ENCODE measurements at places on chromosomes 2 and 18.

DNA sequence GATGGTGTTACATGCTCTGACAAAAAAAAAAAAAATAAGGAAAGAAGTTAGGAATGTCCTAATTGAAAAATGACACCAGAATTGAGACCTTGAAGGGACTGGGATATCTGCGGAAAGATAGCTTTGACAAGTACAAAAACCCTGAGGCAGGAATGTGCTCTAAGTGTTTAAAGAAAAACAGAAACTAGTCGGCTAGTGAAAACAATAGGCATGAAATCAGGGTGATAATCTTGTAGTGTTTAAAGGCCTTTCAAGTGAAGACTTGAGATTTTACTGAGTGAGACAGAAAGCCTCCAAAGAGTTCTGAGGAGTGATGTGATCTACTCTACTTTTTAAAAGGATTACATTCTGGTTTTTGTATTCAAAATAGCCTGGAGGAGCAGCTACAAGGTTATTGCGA lies 107.4 kb downstream of the COBLL1 start:
- no peak for DNase-seq

GRCh38 chr2:3406501-3406900 lies 27.0 kb downstream of the TRAPPC12 start:
- DNase-seq = no peak

DNA sequence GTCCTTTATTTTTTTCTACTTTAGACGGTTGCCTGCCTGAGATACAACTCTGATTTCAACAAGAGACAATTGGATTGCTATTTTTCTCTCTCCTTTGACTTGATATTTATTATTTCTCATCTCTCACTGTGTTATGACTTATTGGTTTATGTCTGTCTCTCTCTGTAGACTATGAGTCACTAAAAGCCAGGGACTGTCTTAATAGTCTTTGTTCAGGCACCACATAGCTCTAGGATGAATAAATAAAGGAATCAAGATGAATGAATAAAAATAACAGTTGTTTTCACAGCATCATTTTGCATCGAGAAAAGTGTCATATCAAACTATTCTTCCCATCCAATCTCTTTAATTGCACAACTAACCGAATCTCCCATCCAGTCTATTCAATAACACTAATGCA lies 31.4 kb upstream of the CD28 start:
- no peak for DNase-seq

DNA sequence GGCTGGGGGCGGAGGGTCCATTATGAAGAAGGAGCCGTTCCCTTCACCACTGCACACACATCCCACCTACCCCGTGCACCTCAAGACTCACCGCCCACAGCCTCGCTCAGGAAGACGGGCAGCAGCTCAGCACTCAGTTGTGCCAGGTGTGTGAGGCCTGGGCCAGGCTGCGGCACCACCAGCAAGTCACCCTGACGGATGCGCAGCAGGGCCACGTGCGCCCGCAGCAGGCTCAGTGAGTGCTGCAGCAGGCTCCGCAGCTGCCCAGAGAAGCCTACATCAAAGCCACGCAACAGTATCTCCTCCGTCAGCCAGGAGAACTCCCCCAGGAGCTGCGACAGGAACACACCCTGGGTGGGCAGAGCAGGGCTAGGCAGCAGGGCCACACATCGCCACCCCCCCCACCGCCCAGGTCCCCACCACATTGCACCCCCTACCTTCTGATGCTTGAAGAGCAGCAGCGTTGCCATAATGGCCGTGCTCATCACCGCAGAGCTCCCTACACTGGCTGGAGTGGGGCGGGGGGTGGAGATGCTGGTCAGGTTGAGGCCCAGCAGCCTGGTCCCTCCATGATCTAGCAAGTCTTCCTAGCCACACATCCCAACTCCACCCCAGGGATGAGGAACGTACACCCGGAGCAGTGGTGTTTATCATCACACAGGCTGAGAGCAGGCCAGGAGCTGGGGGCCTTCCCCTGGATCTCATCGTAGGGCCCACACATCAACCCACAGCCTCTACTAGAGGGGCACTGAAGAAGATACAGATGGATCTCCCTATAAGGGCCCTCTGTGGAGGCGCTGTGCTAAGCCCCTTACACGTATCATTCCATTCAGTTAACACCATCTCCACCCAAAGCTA lies 10.2 kb downstream of the GPAT2 start:
- no peak for DNase-seq

DNA sequence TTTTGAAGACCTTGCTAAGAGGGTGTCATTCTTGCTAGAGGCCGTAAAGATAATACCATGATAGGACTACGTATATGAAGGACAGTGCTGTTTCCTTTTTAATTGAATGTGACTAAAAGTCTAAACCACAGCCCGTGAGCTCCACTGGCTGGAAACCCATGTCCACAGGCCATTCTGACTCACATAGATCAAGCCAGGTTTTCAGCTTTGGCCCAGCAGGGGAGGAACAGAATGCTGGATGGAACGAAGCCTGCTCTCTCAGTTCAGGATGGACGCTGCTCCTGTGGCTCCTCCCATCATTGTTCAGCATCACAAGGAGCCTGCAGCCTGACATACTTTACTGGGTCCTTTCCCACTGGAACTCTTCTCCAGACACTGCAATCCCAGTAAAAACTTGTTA lies 47.6 kb downstream of the ALPK2 start:
- no peak for DNase-seq

DNA sequence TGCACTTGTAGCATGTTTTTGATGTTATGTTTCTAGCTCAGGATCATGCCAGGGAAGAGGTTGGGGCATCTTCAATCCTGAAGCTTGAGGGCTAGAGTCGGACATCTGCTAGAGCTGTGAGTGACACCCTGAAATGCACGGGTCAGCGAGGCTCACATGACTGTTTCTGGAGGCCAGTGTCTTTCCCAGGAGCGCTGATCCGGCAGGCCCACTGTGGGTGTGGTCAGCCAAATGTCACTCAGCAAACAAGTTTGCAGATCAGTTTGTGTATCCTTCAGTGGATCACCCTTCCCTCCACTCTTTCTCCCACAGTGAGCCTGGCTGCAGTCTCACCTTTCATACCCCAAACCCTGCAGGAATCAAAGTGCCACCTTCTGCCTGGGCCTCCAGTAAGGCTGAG lies 23.0 kb upstream of the ARHGEF4 start:
- no peak for DNase-seq

DNA sequence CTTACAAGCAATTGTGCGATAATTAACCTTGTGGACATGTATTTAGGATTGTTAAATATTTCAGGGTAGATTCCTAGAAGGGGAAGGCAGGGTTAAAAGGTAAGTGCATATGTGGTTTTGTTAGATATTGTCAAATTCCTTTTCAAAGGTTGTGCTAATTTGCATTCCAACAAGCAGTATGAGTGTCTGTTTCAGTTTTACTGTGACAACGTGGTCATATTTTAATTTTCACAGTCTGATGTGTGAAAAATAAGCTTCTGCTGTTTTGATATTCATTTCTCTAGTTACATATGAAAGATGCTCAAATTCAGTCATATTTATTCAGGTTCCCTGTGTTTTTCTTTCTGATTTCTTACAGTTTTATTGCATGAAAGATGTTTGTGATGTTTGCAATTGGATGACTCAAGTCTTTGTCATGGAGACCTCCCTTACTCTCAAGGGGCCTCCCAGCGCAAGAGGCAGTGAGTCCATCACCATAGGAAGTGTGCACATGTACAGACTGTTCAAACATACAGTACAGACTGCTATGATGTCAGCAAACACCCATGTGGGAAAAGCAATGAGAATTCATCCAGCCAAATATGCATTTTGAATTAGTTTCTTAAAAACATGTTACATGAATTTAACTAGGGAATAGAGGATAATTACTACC lies 310.8 kb downstream of the GALR1 start:
- DNase-seq = no peak

- no peak for DNase-seq
Observed at GRCh38 chr2:226611944-226612318, 187.7 kb downstream of the IRS1 start.

- DNase-seq = no peak
Observed at GRCh38 chr2:129457277-129457818, 522.1 kb upstream of the RAB6C start.

DNA sequence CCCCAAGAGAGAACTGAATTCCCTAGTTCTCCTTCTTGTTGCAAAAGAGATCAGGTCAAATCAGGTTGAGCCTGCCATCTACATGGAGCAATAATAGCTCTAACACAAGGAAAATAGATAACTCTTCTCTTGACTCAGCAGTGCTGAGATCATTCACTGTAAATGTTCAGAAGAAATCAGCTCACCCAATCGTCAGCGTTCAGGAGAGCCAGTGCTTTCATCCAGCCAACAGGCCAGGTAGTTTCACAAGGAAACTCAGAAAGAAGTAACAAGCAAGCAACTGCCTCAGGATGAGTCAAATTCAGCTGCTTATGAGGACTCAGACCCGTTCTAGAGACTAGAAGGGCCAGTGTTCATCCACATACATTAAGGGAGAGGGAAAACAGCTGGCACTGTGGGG lies 5.9 kb downstream of the LMAN2L start:
- no peak for DNase-seq

GRCh38 chr2:233758849-233759248 lies 1.2 kb upstream of the UGT1A1 start:
- no peak for DNase-seq

DNA sequence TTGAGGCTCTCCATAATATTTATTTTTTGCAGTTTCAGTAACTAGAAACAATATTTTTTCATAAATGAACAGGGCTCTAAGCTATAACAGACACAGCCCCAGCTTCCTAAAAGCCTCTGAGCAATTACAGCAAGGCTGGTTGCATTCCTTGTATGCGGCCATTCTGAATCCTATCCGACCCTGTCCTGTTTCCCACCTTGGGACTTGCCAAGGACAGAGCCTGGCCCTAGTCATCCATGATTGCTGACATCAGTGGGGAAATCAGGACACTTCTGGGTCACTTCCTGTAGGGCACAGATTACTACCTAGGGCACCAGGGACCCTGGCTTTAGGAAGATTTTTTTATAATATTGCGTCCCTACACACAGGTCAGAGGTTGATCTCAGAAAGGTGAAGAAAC lies 5.5 kb downstream of the TMEM177 start:
- no peak for DNase-seq

DNA sequence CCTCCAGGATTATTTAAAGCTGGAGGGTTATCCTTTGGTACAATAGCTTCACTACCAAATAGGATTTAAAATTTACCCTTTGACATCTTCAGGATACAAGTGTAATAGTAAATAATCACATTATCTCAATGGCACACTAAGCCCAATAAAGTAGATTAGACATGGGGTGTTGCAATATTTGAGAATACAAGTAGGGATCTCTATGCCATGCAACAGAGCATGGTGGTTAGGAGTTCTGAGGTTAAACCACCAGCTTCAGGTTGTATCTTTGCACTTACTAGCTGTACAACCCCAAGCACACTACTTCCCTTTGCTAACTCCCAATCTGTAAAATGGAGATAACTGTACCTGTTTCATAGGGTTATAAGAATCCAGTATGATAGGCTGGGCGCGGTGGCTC lies 6.2 kb downstream of the MBD2 start:
- no peak for DNase-seq

DNA sequence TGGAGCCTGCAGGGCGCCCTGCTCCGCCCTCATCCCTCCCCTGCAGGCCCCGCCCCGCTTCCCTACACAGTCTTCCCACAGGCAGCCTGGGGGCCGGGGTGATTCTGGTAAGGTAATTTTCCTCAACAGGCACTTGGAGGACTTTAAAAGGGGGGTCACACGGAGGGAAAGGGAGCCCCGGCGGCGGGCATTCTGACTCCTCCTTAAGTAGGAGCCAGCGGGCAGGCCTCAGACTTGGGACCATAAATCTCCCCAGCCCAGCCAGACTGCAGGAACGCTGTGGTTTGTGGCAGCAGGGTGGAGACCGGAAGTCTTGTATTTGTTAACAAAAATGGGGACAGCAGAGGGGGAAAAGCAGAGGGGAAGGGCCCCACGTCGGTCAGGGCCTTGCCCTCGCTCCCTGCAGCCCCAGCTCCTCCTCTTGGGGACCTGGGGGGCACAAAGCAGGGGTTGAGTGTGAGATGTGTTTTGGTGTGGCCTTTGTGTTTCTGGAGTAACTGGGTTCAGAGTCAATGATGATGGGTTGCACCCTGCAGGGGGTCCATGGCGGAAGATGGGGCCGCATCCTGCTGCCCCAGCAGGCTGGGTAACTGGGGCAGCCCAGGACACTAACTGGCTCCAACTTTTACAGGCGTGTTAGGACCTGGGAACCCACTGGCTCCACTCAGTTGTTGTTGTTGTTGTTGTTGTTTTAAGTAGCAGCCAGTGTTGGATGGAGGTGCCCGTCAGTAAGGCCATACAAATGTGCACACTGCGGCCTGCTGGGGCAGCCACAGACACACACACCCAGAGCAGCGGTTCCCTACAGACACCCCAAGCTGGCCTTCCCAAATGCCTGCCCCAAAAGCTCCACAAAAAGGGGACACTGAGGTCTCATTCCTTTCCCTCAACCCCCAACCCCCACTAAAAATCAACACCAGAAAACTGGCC lies 27.7 kb downstream of the SMAD7 start:
- no peak for DNase-seq

DNA sequence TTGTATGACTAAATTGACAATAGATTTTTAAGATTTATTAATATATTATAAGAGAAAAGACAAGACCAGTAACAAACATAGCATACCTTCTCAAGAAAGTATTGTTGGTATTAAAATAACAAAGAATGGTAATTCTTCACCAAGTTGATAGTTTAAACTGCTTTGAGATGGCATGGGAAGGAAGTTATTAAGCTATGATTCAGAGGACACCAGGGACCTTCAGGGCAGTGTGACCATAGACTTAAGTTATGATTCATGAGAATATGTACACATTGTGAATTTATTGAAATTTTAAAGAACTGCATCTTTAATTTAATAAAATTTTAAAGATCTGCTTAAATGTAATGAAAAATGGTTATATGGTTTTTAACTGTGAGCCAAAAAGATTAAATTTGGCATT lies 205.7 kb downstream of the DSEL start:
- DNase-seq = no peak

DNA sequence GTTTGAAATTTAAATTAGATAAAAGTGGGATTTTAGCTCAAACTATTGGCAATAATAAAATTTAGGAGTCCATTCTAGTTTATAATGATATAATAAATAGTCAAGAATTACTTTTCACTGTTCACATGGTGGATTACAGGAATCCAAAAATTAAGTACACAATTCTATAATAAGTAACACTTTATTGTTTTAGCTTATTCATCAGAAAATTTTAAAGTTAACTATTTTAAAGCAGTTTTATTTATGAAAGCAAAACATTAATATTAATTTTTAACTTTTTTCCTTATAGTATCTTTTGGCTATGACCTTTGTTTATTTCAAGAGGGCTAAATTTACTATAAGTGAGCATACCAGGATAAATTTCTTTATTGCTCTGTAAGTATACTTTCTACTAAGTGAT lies 11.4 kb downstream of the SPDYA start:
- DNase-seq = no peak

Data from stimulated activated CD4-positive, alpha-beta T cell treated with anti-CD3 and anti-CD28 coated beads, Interleukin-4, amount 100 ng/mL, for 1 hour (primary cell).